ENCODE measurements at places on chromosomes 3 and 15.

GRCh38 chr3:157499342-157499963 lies 3.8 kb downstream of the VEPH1 start:
- DNase-seq = no peak

DNA sequence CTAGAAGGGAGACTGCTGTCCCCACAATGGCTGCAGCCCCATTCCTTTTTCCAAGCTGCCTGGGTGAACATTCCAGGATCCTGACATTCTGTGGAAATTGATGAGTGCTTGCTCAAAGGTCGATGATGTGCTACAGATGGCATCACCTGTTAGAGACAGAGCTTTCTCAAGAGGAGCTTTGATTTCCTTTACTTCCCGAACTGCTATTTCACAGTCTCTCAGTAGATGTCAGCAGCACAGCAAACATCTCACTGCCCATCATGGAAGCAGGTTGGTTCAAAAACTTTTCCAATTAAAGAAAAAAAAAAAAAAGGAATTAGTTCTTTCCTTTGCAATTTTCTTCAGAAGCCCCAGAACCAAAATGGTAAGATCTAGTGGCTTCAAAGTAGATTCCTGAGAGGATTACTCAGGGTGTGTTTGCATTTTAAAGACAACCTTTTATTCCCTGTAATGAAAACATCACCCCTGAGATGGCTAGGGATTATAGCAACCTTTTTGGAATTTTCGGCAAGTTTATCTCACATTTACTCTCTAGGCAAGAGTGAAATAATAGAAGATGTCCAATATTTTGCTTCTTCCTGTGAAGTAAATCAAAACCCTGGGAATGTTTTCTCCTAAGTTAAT lies 44.8 kb downstream of the POLR2M start:
- no peak for DNase-seq

GRCh38 chr3:53144862-53145712 lies 14.9 kb upstream of the RFT1 start:
- DNase-seq = no peak

- no peak for DNase-seq
Measured at GRCh38 chr3:107816107-107816506, 274.7 kb downstream of the CD47 start.

DNA sequence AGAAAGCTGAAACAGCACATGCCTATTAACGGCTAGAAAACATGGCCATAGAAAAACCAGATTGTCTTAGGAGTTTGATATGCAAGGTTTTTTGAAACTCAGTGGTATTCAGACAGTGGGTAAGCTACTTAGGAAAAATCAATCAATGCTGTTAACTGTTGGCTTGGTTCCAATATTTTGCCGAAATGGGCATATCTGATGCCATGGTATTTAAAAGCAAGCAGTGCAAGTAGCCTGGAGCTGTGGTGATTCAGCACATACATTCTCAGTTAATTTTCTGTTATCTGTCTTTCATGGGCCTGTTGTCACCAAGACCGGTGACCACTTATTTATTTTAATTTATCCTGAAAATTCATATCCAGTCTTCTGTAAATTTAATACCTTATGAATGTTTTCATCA lies 17.3 kb upstream of the SUCNR1 start:
- no peak for DNase-seq

- no peak for DNase-seq
Measured at GRCh38 chr15:80426316-80426715, 22.1 kb downstream of the ARNT2 start.
